ENCODE measurements at places on chromosomes 5 and 9.

- DNase-seq, result no peak
Observed at GRCh38 chr5:136799806-136800372, 434.5 kb upstream of the TRPC7 start.

DNA sequence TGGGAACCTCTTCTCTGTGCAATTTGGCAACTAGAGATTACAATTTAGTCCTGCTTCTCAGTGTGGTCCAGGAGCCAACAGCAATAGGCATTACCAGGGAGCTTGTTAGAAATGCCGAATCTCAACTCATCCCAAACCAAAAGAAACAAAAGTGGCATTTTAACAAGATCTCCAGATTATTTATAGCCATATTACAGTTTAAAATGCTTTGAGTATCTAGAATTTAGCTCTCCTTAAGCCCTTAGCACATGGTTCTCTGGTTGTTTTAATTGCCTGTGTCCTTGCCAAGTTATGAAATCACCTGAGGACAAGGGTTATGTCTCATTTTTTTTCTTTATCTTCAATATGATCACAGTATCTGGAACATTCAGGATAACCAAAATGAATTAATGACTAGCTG lies 51.6 kb upstream of the TAS2R1 start:
- no peak for DNase-seq

DNA sequence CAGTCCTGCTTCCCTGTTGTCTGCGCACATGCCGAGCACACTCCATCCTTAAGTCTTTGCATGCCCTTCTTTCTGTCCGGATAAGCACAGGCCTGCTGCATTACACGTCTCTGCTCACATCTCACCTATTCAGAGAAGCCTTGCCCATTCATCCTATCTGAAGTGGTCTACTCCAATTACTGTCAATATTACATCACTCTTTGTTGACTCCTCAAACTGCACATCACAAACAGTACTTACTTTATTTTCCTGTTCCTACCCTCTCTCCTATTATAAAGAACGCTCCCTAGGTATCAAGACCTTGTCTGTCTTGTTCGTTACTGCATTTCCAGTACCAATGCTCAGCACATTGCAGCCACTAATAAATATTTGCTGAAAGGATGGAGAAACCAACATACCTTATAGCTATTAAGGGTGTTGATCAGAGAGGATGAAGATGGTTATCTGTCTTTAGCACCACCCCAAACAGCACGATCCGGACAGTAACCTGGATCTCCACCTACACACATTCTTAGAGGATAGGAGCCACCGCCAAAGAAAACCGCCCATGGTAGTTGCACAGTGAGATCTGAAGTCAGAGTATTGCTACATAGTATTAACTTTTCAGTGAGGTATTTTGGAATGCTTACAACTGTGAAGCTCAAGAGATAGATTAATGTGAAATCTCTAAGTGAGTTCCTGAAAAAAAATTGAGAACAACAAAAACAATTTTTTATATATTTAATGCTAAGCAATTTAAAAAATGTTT lies 1.6 kb upstream of the PRRC1 start:
- no peak for DNase-seq

- DNase-seq, result no peak
Observed at GRCh38 chr5:18491349-18491748, 857.1 kb downstream of the TAF11L14 start.

DNA sequence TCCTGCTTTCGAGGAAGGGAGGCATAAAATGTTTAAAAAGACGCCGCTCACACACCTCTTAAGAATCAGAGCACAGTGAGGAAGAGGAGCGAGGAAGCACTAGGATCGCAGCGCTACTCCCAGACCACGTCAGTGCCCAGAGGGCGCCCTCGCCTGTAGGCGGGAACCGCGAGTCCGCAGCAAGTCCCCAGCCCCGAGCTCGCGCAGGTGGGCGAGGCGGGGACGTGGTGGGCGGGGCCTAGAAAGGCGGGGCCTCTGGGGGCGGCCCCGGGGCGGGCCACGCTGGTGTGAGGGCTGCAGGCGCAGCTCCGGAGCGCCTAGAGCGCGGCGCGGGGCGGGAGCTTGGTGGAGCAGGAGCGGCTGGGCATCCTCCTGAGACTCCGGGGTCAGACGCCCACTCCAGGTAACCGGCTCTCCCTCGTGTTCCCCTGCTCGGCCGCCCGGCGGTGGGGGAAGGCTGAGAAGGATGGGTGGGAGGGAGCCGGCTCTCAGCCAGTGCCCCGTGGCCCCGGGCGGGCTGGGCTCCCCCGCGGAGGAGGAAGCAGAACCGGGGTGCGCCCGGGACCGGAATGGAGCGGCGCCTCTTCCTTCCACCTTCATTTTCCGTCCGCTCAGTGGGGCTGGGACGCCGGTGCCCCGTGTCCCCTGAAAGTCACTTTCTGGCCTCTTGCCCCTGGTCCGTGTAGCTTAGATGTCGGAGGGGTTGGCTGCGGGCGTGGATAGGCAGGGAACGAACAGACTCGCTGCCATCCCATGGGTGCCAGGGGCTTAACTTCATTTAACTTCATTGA lies at the start of gene GCNT1:
Gene GCNT1 (plus strand): TSS at position 280 of the 791 bp plus-strand sequence. CDS start 43,200 bp downstream, outside the sequence.
- peak; percentile 80 for DNase-seq

GRCh38 chr9:6922680-6923079 lies 164.9 kb downstream of the KDM4C start:
- DNase-seq, result no peak

GRCh38 chr9:13165236-13165945 lies 114.1 kb downstream of the MPDZ start:
- no peak for DNase-seq

GRCh38 chr5:143491646-143492045 lies 88.2 kb upstream of the NR3C1 start:
- DNase-seq, result no peak

DNA sequence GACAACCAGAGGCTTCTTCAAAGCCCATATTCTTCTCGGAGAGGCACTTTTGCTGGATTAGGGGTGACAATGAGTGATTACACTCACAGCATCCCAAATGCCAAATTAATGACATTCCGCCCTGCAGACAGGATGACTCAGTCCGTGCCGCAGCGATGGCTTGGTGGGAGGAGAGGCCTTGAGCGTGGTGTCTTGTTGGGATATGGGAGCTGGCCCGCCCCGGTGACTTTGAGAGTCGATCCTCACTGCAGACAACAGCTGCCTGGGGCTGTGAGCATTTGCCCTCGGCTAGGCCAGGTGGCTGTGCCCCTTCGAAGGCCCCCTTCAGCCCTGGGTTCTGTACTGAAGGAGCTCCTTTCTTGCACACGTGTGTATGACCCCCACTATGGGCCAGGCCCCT lies 29.8 kb downstream of the OLFM1 start:
- DNase-seq, result no peak

DNA sequence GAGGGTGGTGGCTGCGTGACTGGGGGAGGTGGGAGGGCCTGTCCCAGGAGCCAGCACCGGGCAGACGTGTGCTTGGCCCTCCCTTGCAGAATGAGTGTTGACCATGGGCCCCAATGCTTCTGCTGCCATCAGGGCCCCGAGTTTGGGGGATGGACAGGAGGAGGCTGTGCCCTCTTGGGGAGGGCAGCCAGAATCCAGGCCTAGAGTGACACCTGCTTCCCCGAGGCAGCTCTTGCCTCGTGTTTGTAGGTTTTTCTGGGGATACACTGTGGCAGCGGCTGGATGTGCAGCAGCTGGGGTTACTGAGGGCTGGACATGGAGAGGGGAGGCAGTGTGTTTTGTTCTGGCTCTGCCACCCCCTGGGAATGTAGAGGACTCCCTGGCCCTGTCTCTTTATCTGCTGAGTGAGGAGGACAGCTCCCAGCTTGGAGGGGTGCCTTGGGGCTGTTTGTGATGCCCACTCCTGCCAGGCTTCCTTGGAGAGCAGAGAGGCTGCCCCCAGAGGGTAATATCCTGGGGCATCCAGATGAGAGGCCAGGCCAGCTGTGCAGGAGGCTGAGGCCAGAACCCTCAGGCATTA lies 22.7 kb downstream of the WNK2 start:
- no peak for DNase-seq

DNA sequence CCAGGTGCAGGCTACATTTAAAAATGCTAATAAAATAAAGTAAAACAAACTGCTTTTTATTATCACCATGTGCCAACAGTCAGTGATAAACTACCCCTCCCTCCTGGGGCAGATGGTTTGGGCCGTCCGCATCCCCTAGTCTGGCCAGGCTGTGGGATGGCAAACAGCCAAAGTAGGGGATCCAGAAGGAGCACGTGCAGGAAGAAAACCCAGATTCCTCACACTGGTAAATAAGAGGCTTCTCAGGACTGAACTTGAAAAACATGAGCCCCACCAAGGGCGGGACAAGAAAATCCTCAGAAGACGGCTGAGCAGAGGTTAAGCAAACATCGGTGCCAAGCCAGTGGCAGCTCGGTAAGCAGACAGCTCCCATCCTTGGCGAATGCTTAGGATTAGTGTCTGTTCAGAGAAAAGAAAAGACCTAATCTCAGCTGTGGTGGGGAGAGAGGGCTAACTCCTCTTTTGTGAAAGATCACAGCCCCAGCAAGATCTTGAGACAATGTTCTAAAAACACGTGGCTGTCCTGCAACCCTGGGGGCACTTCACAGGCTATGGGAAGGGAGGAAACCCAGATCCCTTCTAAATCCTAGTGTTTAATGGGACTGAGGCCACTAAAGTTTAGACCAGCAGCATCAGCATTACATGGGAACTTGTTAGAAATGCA lies 46.5 kb upstream of the GDNF start:
- no peak for DNase-seq

GRCh38 chr5:113433862-113434612 lies 752 bp downstream of the TSSK1B start:
- DNase-seq, result no peak

DNA sequence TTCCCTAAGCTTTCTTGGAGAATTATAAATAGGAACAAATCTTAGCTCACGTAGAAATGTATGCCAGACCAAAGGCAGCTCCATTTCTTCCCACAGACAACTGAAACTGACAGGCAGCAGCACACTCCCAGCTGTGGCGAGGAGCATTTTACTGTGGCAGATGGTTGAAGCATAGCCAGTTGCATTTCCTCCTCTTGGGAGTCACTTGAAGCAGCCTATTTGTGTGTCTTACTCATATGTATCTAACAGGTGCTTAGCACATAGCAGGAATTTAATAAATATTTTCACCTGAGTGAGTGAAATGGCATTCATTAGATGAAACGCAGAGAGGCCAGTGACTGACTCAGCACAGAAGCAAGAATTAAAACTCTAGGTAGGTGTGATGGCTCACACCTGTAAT lies 12.3 kb upstream of the MTMR12 start:
- DNase-seq, result no peak

GRCh38 chr5:32098890-32099310 lies 75.2 kb downstream of the GOLPH3 start:
- no peak for DNase-seq

- DNase-seq, result no peak
Observed at GRCh38 chr9:87534957-87535356, 37.3 kb downstream of the DAPK1 start.

- DNase-seq, result no peak
Observed at GRCh38 chr5:159638954-159639559, 277.2 kb upstream of the ADRA1B start.

- DNase-seq, result no peak
Observed at GRCh38 chr5:60161340-60161934, 267.9 kb upstream of the PDE4D start.

GRCh38 chr9:98980291-98980690 lies 36.6 kb downstream of the COL15A1 start:
- no peak for DNase-seq

DNA sequence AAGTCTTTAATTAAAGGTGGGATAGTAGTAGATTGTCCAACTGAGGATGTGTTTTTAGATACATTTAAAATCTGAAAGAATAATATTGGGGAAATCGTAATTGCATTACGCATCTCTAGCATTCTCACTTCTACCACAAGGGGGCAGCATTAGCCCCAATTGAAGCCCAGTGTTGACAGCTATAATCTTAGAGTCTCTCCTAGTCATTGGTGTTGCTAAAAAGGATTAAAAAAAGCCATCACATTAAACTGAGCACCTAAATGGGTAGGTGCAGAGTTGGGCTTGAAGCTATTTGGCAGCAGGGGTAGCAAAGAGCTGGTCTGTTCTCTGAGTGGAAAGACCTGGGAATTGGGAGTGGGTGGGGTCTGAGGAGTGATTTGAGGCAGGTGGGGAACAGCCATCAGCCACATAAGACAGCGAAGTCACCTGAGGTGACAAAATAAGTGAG lies 177.2 kb downstream of the OSTF1 start:
- peak; percentile 22 for DNase-seq

GRCh38 chr9:115285836-115286235 lies 167.9 kb upstream of the TNC start:
- DNase-seq, result no peak

DNA sequence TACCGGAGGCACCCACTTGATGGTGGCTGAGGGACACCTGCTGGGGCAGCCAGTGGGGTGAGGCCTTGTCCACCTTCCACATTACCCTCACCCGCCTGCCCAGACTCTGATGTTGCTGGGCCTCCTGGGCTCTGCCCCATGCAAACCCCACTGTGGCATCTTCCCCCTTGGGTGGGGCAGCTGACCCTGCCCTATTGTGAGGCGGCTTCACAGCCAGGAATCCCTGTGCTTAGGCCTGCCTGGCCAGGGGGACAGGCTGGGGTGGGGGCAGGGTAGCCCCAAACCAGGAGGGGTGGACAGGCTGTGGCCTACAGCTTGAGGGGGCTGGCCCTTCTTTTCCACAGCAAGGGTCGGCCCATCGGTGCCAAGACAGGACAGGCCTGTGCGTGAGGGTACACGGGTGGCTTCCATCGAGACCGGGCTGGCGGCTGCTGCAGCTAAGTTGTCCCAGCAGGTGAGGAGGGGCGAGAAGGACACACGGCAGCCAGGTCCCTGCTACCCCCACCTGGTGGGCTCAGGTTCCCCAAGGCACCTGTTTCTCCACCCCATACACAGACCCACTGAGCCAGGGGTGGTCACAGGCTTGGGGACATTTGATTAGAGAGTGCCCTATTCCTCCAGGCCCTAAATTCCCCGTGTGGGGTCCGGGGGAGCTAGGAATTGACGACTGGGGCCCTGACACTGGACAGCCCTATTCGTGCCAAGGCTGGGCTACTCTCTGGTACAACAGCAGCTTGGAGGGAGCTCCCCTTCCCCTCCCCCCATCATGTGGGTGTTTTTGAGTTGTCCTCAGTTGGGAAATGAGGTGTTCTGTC lies 99.2 kb downstream of the PHF2 start:
- DNase-seq, result no peak

GRCh38 chr5:56973473-56973872 lies 21.6 kb upstream of the MIER3 start:
- DNase-seq, result no peak

GRCh38 chr5:56815658-56816545 lies 553 bp downstream of the MAP3K1 start:
- DNase-seq, result no peak

GRCh38 chr9:114909661-114910060 lies 20.7 kb downstream of the TNFSF8 start:
- DNase-seq, result no peak

DNA sequence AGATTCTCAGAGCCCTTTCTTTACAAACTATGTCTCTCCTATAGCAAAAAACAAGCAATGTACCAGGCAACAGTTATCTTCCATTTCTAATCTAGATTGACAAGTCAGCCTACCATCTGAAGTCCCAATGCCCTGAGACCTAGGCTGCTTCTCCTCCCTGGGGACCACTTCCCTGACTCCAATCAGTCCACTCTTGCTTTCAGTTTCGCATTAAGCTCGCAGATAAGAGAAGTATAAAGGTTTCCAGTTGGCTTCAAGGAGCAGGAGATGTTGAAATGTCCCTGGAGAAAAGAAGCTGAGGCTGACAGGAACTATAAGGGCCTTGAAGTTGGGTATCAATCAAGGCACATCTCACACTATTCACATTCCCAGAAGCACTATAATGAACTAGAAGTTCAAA lies 32.3 kb downstream of the ERP44 start:
- no peak for DNase-seq

- no peak for DNase-seq
Observed at GRCh38 chr5:82045554-82046275, 73.9 kb downstream of the ATG10 start.

All from stimulated activated CD8-positive, alpha-beta memory T cell treated with anti-CD3 and anti-CD28 coated beads, Interleukin-12 subunit alpha, Interleukin-12 subunit beta, amount 100 ng/mL, for 1 hour (primary cell).